A549 (cell line): ENCODE measurements at places on chromosomes 3 and 15. TPM values are rescaled to one million over a fixed set of nuclear protein-coding genes. Genes with fewer than 3 reads are reported as not detected.
A peak's percentile ranks its signal among the peaks of the same experiment; 100 is the strongest.

Gene SNX22
- 0.73 to 1.1 TPM (median 0.91 TPM) in 3 replicates for polyA plus RNA-seq

Gene PFN2
- polyA plus RNA-seq = 201 to 231 TPM (median 222 TPM) in 3 replicates

- no peak for DNase-seq
Measured at GRCh38 chr15:65411465-65412071, 11.2 kb downstream of the IGDCC4 start.

- no peak for DNase-seq
Measured at GRCh38 chr15:23057707-23058106, 18.3 kb upstream of the TUBGCP5 start.

Gene P2RY12
- not detected in 3 replicates for polyA plus RNA-seq

DNA sequence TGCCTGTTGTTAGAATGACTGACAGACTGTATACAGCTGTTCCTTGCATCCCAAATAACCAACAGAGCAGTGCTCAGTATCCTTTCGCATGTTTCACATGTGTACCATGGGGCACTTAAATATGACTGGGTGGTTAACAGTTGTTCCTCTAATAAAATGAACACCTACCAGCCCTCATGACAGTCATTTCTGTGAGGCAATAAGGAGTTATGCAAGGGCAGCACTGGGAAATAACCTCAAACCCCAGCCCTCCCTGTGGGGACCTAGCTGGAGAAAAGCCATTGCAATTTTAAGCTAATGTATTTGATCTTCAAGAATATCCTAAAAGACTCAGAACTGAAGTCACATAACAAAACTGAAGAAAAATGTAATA, 7.3 kb downstream of the RFT1 start:
- DNase-seq = no peak

DNA sequence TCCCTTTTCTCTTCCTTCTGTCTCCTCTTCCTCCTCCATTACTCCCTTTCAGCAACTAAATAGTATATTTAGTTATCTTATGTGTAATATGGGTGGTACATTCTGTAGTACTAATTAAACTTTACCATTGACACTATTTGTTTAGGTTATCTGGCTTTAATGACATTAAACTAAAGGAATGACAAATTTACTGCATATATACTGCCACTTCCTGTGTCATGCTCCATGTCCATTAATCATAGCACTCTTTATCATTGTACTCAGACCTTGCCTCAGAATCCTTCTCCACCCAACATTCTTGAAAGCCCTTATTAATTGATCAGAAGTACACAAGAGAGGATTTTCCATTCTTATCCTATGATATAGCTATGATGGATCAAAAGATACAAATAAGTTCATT, 244.2 kb downstream of the NAALADL2 start:
- DNase-seq = no peak

- DNase-seq = no peak
Measured at GRCh38 chr15:65338366-65338765, 33.9 kb downstream of the RNU5B-1 start.

DNA sequence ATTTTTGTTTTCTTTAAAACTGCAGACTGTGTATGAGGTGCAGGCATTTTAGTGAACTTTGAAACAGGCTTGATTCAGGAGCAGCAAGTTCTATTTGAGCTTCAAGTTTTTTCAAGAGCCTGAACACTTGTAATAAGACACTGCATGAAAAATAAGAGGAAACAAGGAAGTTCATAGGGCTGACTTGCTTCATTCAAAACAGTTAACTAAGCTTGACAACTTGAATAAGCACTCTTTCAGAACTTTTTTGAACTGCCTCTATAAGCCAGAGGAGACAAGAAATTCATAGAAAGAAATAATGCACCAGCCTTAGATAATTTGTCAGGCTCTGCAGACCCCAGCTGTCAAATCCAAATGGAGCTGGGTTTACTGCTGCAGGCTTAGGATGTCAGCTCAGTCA, 130.2 kb downstream of the SSR3 start:
- DNase-seq = no peak

GRCh38 chr3:128572644-128573105, 77.9 kb downstream of the RPN1 start:
- DNase-seq = peak; percentile 79

Gene AP3B2
- 0.32 to 0.63 TPM (median 0.46 TPM) in 3 replicates for polyA plus RNA-seq

- DNase-seq = no peak
Measured at GRCh38 chr3:64056606-64057180, 33.4 kb upstream of the PSMD6 start.

Gene TTC23
- 16.5 to 17.4 TPM (median 17.4 TPM) in 3 replicates for polyA plus RNA-seq

GRCh38 chr3:126537730-126538281, 13.9 kb downstream of the CHST13 start:
- no peak for DNase-seq

- DNase-seq = peak; percentile 73
Measured at GRCh38 chr15:41989573-41990242, 17.4 kb upstream of the EHD4 start.

- no peak for DNase-seq
Measured at GRCh38 chr3:65575376-65575840, 463.3 kb downstream of the MAGI1 start.

DNA sequence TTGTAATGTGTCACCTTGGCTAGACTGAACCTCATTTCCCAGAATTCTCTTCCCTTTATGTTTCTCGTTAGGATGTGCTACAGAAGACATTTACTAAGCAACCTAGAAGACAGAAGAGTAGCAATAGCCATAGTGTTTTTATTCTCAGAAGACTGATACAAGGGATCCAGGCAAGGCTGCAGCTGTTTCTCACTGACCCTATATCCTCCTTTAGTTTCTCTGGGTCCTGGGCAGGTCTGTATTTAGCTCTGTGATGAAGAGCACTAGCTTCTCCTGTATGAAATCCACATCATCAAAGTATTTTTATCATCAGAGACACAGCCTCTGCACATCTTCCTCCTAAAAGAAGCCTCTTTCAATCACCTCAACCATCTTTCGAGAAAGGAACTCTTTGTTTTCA, 72.5 kb downstream of the SUMF1 start:
- DNase-seq = no peak

GRCh38 chr3:53571264-53571663, 76.9 kb downstream of the CACNA1D start:
- DNase-seq = no peak

Gene GOLGA8J
- 0.07 to 0.23 TPM in 2 of 3 replicates, not detected in the other for polyA plus RNA-seq

GRCh38 chr15:63073497-63074172, 31.1 kb downstream of the TPM1 start:
- DNase-seq = no peak

DNA sequence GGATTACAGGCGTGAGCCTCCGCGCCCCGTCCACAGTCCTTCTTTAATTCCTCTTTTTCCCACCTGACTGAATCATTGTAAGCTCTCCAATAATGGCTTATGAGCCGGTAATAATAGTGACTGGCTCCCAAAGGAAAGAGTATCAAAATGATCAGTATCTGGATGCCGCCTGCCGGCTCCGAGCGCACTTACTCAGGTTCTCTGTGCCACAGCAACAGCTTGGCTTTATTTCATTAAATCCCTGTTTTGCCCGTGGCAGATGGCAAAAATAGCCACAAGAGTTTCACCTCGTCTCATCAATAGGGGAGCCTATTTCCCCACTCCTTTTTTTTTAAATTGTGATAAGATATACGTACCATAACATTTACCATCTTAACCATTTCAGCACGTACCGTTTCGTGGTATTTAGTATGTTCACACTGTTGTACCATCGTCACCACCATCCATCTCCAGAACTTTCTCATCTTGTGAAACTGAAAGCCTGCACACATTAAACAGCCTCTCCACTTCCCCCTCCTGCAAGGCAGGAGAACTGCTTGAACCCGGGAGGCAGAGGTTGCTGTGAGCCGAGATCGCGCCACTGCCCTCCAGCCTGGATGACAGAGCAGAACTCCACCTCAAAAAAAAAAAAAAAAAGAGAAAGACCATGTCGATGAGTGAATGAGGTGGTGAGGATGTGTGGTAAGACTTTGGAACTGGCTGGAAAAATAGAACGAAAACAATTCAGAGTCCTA, 80.7 kb upstream of the DLG1 start:
- no peak for DNase-seq

Gene WDR93
- polyA plus RNA-seq = 0.10 to 0.16 TPM (median 0.12 TPM) in 3 replicates

Gene DGKG
- polyA plus RNA-seq = 13.3 to 17.1 TPM (median 15.3 TPM) in 3 replicates

DNA sequence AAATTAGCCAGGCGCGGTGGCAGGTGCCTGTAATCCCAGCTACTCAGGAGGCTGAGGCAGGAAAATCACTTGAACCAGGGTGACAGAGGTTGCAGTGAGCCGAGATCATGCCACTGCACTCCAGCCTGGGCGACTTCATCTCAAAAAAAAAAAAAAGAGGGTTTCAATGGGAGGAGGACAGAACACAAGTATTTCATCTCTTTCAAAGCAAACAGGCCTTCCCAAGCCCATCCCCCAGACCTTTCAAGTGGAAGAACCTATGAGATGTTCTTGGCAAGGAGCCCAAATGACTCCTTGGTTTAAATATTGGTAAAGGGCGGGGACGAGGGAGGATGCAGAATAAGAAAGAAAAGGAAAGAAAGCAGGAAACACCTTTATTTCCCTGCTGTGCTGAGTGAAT, 62.2 kb upstream of the MCF2L2 start:
- DNase-seq = no peak

Gene TRH
- polyA plus RNA-seq = not detected in 3 replicates

DNA sequence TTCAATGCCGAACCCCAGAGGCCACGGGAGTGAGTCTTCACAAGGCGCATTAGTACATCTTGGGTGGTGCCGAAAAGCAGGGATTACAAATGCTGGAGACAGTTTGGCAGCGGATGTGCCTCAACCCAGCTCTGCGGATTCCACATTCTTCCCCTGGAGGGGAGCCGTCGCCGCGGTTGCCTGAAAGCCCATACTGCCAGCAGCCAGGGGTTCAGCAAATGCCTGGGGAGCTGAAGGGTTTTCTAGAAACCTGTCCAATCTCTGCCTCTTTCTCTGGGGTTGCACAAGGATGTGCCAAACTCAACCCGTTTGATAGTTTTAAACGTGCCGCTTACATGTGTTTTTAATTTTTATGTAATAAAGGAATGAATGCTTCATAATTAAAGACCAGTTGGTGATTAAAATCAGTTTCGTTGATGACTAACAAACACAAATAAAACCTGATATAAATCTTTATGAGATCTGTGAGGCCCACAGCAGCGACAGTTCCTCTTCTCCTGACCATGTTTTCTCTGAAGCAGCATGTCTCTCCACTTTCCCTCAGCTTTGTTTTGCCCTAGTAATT, 74.6 kb upstream of the LEKR1 start:
- DNase-seq = no peak

GRCh38 chr3:181711325-181712135, at the start of gene SOX2:
Gene SOX2 (plus strand): TSS chr3:181711925. CDS start chr3:181712361, 436 bp downstream.
- peak; percentile 91 for DNase-seq

Gene TUSC7
- not detected in 3 replicates for polyA plus RNA-seq

Gene INSYN1
- polyA plus RNA-seq = 0.84 to 1.9 TPM (median 1.1 TPM) in 3 replicates

GRCh38 chr3:46907271-46907670, 29.8 kb downstream of the PTH1R start:
- no peak for DNase-seq

DNA sequence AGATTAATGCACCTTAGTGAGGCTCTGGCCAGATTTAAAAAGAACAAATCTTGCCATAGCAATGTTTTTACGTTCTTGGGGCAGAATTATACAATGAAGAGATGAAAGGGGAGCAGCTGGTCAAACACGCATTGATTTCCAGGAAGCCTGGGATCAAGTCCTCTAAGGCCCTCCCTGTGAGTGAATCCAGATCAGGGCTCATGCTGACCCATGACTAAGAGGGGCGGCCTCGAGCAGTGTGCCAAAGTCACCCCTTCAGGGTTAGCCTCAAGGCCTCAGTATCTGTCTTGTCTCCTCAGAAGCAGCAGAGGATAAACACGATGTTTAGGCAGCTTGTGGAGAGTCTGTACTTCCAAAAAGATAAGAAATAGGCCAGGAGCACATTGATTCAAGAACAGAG, 9.3 kb upstream of the RBP1 start:
- no peak for DNase-seq

DNA sequence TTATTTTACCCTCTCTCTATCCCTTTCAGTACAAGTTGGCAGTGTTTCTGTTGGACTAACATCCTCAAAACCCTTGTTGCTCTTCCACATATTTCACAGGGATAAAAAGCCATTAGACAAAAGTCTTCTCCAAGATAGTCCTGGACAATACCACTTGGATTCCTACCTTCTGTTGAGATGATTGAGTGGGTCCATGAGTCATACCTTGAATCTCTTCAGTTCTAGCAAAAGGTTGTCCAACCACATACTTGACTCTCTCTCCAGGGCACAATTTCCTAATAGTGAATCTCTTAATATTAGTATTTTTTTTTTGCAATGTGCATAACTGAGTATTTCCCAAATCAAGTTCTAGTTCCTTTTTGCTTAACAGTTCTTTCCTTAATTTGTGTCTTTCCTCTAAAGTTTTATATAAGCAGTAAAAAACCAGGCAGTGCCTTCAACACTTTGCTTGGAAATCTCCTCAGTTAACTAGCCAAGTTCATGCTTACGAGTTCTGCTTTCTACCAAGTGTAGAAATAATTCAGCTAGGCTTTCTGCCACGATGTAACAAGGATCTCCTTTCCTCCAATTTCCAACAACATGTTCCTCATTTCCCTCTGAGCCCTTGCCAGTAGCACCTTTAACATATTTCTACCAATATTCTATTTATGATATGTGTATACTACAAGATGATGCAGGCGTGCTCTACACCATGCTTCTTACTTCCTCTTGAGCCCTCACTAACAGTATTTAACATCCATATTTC, 68.3 kb upstream of the NEO1 start:
- DNase-seq = no peak

- DNase-seq = peak; percentile 12
Measured at GRCh38 chr3:39541917-39542329, 74.4 kb downstream of the MOBP start.

DNA sequence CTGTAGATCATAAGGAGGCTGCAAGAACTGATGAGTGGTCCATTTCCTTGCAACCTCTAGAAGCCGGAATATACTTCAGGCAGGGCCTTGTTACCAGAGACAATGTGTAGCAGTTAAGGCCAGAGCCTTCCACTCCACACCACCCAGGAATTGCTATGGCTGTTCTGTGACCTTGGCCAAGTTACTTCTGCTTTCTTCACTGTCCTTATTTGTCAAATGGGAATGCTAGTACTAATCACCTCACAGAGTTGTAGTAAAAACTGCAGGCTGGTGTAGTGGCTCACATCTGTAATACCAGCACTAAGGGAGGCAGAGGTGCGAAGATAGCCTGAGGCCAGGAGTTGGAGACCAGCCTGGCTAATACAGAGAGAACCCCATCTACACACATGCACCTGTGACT, 28.7 kb upstream of the RPN1 start:
- no peak for DNase-seq
